ENCODE measurements at places on chromosomes 2 and 18.

GRCh38 chr2:217935901-217936684 lies 66.7 kb downstream of the TNS1 start:
- DNase-seq = no peak

GRCh38 chr18:24928301-24928878 lies 423.6 kb downstream of the ZNF521 start:
- no peak for DNase-seq

DNA sequence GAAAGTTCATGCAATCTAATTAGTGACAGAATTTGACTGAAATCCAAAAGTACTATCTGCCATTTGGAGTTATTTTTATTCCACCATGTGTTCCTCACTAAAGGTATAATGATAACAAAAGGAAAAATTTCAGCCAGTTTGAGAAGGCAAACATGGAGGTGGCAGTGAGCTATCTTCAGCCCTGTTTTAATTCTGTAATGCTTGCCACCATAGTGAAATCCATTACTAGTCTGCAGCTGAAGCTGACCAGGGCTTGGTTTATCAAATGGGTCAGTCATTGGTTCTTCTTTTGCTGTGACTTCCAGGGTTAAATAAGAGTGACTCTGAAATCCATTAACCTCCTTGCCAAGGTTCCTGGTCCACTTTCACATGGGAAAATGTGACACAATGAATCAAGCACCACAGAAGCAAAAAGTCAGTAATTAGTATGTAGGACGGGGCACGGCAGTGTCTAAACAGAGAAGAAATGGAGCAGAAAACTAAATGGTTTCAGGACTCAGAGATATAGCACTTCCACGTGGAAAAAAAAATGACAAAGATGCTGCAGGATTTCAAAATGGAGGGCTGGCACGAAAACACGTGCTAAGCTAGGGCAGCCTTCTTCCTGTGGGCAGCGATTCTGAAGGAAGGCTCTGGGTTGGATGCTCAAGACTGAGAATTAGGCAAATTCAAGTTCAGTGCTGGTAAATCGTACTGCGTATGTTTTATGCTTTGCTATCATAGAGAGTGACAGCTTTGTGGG lies 87.2 kb downstream of the EPHA4 start:
- no peak for DNase-seq

GRCh38 chr2:109335631-109336176 lies 206.7 kb downstream of the SH3RF3 start:
- DNase-seq = no peak

GRCh38 chr2:219466816-219467735 lies 31.6 kb upstream of the GMPPA start:
- no peak for DNase-seq

DNA sequence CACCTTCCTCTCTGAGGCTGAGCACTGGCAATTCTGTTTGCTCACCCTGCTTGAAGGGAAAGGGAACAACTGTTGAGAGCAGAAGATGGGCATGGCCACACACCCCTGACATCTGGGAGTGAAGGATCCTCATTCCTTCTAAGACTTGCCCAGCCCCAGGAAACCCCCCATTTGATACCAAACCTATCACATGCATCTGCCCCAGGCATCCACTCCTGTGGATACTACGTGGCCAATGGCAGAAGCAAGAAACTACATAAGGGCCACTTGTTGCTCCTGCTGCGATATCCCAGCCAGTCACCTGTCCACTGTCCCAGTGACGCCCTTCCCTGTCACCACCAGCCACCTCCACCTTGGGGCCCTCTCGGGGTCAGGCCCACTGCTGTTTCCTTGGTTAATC lies 185.2 kb downstream of the SMAD2 start:
- no peak for DNase-seq

DNA sequence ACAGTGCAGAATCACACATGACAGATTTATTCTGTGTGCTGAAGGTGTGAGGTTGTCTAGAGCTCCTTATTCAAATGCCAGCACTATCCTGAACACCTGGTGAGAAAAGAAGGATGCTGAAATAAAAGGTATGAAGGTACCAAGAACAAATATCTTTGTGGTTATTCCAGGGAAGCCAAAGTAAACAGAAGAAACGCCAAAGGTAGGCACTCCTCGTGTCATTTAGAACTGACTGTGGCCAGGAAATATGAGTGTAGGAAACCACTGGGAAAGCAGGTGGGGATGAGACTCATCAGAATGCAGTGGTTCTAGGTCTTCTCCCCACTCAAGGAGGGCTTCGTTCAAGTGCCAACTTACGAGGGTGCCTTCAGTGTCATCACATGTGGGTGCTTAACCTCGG lies 80.8 kb downstream of the KIF5C start:
- no peak for DNase-seq

- DNase-seq = no peak
Measured at GRCh38 chr2:46732127-46732526, 183.5 kb downstream of the MCFD2 start.

GRCh38 chr2:189281201-189281600 lies 101.6 kb upstream of the COL5A2 start:
- DNase-seq = no peak

DNA sequence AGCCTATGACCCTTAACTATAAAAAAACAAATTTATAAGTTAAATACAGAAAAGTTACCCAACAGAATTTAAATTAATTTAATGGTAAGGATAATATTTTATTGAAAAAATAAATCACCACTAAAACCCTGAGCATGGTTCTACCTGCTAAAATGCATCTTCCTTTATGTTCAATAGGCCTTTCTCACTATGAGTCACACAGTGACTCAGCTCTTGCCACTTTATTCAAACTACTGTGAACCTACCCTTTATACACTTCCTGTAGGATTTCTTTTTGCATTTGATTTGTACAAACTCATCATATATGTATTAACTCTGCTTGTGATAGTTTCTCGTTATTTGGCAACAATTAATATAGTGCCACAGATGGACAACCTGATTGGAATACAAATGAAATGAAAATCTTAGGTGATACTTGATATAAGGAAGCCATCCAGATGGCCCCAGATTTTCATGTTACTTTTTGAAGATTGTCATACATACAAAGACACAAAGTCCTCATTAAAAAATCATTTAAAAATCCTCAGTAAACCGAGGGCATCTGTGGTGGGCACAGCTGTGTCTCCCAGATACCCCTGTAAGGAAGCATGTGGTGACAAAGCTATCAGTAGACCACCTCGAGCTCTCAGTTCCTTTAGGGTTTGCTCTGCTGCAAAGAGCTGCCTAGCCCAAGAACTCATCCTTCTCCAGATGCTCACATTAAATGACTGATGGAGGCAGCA lies 55.2 kb upstream of the COBLL1 start:
- DNase-seq = no peak

DNA sequence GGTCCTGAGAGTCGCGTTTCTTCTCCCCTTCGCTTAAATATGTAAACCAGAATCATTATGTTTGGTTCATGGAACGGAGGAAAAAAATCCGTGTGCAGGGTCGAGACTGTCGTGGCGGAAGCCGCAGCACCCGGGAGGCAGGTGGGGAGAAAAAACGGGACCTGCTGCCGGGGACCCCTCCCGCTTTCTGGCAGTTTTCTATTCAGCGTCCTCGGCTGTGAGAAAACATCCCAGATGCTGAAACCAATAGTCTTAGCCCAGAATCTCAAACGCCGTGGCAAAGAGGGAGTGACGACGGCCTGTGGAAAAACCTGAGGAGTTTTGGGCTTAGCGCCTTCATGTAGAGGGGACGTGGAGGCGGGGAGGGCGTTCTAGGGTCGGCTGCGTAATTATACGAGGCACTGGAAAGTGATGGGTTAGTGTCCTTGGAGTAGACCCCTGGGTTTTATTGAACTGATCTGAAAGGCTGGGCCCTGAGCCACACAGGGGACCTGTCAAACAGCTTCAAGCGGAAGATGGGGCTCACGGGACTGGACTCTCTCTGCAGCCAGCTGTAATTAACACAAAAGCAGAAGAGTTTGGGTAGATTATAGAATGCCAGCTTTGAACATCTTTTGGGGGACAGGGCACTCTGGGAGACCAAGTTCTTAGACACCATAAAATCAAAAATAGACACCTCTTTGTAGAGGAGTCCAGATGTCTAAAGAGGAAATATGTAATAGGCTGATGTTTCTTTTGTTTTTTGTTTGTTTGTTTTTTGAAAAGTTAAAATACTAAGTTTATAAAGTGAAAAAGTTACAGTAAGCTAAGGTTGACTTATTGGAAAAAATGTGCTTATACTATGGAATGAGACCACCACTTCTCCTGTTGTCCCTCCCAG lies 834 bp upstream of the BUB1 start:
- DNase-seq = peak; percentile 45

GRCh38 chr2:159129269-159129668 lies 157.2 kb downstream of the WDSUB1 start:
- no peak for DNase-seq

DNA sequence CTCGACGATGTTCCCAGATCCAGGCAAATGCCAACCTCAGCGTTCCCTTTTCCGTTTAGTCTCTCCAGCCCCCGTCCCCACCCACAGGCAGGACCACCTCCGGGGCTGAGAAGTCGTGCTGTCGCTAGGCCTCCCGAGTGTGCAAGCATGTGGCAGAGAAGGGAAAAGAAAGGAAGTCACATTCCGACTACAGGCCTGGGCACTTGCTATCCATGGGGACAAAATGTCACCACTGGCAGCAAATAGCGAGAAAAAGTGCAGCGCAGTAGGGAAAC lies 420 bp downstream of the PIGN start:
- no peak for DNase-seq

DNA sequence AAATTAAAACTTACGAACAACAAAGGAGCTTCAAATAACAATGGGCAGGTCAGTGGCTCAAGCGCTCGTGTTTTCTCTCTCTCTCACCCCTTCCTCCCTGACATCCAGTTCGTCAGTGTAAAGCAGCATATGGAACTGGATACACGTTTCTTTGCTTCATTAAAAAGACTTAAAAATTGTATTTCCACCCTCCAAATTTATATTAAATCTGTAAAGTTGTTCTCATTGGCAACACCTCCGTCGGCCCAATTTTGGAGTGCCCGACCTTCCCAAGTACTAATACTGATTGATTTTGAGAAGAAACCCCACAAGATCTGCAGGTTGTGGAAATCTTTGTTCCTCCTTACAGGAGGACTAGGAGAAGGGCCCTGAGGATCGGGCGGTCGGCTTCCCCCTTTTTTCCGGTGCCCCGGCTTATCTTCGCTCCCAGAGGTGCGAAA lies 2.2 kb downstream of the TBR1 start:
- no peak for DNase-seq

GRCh38 chr2:15084826-15085489 lies 452.4 kb downstream of the LRATD1 start:
- DNase-seq = no peak

DNA sequence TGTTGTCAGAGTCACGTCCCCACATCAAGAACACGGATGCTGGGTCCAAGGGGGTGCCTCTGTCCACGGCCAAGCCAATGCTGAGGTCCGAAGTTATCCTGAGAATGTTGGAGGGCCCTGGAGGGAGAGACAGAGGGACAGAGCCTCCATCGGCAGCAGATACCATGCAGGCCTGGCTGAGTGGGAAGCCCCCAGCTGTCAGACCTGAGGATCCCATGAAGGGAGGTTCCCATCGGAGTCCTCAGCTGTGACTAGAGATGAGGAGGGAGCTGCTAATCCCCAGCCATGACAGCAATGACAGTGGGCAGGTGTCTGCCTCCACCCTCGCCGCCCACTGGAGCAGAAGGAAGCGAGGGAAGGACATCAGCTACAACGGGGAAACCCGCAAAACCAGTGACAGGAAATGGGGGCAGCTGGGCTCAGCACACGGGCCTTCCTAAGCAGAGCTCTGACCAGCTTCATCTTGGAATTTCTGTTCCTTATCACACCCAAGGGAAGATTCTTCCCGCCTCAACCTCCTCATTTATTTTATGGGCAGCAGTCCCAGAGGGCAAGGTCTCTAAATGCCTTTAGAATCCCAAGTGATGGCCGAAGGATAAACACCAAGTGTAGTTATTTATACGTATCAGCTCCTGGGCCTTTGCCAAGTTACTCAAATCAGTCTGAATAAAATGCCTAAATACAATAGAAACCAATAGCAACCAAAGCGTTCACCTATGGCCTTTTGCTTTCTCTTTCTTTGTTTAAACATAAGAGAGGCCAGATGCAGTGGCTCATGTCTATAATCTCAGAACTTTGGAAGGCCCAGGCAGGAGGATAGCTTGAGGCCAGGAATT lies 32.2 kb downstream of the FAM178B start:
- no peak for DNase-seq

GRCh38 chr18:56873441-56874140 lies 222.4 kb downstream of the WDR7 start:
- DNase-seq = no peak

GRCh38 chr2:121707344-121707919 lies 29.2 kb downstream of the NIFK start:
- DNase-seq = no peak

DNA sequence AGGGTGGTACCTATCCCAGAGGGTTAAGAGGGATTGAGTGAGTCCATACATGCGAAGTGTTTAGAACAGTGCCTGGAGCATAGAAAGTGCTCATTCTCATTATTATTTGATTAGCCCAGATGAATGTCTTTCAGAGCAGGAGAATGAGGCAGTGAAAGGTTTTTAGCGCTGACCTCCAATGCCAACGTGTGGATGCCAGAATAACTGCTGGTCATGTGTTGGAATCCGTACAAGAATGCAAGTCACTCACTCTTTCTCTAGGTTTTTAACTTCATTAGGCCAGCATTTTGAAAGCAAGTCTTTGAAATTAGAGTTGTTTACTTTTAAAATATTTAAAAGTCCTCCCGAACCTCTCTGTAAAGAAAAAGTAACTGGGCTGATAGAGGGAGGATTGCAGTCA lies 374.2 kb downstream of the EN1 start:
- no peak for DNase-seq

DNA sequence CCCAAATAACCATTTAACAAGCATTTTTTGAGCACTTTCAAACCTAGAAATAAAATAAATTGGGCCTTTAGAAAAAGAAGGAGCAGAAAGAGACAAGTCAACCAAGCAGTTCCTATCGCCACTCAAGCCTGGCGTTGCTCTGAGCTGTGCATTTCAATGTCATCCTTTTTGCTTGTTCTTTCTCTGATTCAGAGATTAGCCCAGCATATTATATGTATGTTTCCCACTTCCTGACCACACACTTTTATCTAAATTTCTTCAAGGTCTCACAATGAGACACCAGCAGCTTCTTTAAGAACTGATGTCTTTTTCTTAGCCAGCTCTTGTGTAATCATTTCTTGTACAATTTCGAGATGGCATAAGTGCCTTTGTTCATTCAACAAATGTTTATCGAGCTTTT lies 344.5 kb upstream of the ID2 start:
- no peak for DNase-seq

- no peak for DNase-seq
Measured at GRCh38 chr2:12168791-12169388, 422.5 kb downstream of the LPIN1 start.

DNA sequence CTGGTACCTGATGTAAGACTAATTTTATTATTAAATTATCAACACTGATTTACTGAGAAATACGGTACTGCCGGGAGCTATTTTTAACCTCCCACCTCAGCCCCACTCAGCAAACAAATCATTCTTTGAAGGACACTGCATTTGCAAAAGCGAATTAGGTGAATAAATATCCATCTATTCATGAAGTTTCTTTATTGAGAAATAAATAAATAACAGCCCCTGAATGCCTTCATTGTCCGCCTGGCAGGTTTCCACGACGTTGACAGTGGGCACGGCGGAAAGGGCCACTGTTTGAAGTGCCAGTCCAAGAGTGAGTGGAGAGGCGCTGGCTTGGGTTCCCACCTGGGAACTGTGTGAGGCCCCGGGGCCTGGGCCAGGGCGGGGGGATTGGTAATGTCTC lies 15.7 kb downstream of the C1QL2 start:
- DNase-seq = no peak

GRCh38 chr2:73291093-73291460 lies 2.3 kb downstream of the EGR4 start:
- peak; percentile 71 for DNase-seq

All from activated T-cell treated with anti-CD3 and anti-CD28 coated beads, Interleukin-2, amount 50 U/mL, for 1 hour (primary cell).